ENCODE measurements at places on chromosomes 4 and X.

DNA sequence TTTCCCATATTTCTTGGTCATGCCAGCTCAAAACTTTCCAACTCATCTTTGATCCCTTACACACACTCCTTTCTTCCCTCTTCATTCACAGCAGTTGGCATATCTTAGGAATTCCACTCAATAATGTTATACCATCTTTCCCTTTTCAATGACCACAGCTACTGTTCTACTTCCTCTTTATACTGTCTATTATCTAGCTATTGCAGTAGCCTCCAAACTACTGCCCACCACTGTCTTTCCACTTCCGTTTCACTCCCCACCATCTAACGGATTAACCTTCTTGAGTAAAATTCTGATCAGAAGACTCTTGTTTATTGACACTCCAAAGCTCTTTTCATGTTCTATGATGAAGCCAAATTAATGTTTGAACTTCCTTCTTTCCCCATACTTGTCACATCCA is 55.8 kb downstream of the ADAMTS3 start:
- no peak for DNase-seq

DNA sequence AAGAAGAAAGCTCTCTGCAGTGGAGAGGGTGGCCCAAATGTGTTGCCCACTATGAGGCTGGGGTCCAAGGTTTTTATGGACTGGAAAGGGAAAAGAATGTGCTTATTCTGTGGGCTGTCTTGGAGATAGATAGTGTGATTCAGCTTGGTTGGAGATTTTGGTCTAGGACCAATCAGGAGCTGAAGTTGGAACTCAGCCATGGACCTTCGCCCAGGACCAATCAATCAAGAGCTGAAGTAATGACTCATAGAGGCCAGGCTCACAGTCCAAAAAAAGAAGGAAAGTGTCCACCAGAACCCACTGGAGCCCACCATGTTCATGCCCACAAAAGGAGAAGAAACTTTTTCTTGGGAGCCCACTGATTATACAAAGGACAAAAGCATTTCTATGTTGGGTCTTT is 369.5 kb downstream of the UBE2NL start:
- no peak for DNase-seq

DNA sequence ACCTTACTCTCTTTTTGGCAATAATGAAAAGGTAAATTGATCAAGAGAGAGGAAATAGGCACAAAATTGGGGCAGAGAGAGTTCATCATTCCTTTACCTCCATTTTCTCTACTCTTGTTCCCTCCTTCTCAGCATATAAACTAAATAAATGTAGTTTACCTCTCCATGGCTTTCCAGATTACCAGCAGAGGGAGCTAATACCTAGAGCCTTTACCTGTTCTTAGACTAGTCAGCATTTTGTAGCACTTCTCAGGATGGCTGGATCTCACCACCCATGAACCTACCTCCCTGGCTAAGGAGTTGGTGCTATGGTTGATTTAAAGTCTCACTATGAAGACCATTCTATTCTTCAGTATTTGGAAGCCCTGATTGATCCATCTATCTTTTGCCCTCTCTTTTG is 15.7 kb downstream of the OFD1 start:
- no peak for DNase-seq

- no peak for DNase-seq
Observed at GRCh38 chr4:169121861-169122382, 111.9 kb upstream of the CBR4 start.

- DNase-seq, result no peak
Observed at GRCh38 chr4:14513471-14513870, 488.8 kb upstream of the CPEB2 start.

DNA sequence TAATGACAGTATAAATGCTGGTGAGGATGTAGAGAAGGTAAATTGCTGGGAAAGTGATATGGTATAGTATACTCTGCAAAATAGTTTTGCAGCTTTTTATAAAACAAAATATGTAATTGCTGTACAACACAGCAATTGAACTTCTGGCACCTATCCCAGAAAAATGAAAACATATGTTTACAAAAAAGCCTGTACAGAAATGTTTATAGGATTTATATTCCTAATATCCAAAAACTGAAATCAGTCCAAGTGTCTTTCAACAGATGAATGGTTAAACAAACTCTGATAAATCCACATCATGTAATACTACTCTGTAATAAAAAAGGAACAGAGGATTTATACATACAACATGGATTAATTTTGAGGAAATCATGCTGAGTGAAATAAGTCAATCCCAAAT is 198.4 kb upstream of the ACTRT1 start:
- no peak for DNase-seq

DNA sequence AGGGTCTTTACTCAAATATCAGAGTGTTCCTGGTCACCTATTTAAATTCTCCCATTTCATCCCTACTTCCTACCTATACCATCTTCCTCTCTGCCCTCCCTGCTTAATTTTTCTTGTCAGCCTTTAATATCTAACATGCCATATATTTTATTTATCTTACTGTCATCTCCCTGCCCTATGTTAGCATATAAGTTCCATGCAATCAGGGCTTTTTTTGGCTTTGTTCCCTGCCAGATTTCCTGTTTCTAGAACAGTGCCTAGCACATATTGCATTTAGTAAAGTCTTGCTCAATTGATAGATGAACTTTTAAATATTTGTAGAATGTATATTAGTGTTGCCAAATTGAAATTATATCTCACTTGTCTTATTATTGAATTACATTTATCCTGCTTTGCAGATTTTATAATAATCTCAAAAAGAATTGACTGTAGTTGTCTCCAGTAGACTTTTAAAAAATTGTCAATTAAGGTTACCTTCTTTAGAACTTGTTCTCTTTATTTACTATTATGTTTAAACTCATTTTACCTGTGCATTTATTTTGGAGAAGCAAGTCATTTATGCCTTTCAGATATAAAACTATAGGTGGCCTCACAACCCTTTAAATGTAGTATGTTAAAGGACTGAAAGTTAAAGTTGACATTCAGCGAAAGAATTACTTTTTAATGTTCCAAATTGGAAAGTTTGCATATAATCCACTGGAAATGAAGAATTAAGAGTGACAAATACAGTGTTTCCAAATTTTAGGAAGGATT is 108.2 kb upstream of the BMPR1B start:
- DNase-seq, result no peak

DNA sequence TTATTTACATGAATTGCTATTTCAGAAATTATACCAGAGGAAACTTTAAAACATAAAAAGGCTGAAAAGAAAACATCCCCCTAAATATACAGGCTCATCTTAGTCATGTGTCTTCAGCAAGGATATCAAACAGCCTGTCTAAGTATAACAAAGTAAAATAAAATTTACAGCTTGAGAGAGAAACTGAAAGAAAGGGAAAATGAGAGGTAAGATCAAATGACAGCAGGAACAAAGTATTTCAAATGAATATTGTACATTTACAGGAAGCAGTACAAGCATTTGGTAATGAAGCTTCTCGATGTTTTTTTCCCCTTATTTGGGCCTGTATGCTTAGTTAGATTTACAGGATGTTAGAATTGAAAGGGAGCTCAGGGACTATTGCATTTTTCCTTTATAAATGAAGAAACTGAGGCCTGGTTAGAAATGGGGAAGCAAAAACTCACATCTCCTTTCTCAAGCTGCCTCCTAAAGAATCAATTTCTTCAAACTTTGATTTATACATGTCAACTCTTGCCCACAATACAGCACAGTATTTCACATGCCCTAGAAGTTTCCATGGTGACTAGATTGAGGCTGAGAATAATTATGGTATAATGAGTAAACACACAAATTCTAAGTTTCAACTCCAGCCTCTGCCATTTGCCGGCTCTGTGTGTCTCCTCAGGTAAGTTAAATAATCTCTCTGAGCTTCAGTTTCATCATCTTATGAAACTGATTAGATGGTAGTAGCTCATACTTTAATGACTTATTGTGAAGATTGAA is 29.3 kb downstream of the DAPP1 start:
- no peak for DNase-seq

GRCh38 chr4:30726090-30726675 is 6.0 kb downstream of the PCDH7 start:
- DNase-seq, result no peak

DNA sequence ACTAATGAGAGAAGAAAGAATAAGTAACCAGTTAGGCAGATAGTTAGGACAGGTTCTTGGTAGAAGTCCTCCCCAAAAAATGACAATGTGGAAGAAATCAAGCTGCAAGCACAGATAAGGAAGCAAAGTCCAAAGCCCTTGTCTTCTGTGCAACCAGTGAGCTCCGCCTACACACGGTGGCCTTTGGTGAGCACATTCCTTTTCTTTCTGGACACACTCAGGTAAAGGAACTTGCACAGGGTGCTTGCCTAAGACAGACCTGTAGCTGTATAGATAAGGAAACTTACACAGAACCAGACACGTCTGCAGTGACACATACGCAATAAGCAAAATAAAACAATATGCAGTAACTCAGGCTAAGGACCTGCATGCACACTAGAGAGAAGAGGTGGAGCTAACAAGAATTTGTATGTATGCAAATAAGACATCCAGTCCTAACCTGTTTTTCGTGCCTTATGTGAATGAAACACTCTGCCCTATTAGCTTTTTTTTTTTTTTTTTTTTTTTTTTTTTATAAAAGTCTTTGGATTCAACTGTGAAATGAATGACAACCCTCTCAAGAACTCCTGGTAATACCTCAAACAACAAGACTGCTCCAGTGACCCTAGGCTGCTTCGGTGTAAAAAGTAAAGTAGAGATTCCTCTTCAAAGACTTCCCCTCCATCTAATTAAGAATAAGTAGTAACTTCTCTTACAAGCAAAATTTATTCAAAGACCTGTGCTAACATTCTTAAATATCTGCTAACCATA is 48.8 kb downstream of the UGT2B10 start:
- DNase-seq, result no peak

GRCh38 chrX:10243106-10243505 is 86.3 kb downstream of the CLCN4 start:
- DNase-seq, result no peak

DNA sequence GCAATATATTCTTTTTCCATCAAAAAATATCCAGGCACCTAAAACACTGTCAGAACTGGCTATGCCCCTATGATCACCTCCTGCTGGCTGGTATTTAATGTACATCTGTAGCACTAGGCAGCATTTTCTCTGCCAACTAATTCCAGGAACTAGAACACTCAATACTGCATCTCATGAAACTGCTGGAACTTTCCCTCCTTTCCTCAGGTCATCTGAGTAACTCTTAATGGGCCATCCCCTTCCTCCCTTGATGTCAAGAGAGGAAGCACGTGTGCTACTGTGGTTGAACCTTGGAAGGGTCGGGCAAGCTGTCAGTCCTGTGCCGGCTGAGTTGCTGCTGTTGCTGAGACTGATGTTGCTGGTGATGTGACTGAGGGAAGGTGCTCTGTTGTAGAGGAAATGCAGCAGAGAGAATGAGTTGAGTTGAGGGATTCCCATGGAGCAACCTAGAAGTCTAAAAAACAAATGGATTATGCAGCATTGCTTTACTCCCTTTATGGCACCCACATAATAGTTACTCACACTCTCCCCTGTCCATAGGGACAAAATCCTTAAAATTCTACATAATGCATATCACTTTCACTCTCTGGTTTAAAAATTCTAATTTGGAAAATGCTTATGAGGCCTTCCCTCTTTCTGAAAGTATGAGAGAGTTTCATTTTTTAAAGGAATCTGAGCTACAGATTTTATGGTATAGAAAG is 39.5 kb downstream of the TMEM165 start:
- DNase-seq, result no peak

DNA sequence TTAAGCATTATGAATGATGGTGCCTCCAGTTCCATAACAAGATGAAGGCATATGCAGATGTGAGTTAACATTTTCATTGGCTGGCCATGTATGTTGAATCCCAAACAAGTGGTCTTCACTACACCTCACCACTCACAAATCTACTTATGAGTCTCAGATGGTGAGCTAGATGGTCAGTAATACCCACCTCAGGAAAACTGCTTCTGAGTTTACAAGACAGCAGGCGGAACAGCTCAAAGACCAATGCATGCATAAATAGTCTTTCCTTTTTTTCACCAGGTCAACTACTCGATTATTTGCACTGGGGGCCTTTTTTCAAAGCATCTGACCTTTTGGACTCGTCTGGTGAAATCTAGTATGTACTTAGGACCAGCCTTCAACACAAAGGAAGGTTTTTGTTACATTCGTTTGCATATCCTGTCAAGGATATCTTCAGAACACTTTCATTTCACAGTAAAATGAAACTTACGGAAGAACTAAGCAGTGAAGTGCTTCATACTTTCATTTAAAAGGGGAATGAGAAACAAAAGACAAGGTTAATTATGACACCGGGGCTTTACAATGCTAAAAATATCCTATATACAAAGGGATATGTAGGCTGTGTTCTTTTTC is 23.1 kb upstream of the TLR7 start:
- no peak for DNase-seq

GRCh38 chr4:99248714-99249113 is 29.7 kb upstream of the ADH6 start:
- DNase-seq, result no peak

GRCh38 chr4:131288441-131288840 is 1860.7 kb upstream of the PCDH10 start:
- no peak for DNase-seq

DNA sequence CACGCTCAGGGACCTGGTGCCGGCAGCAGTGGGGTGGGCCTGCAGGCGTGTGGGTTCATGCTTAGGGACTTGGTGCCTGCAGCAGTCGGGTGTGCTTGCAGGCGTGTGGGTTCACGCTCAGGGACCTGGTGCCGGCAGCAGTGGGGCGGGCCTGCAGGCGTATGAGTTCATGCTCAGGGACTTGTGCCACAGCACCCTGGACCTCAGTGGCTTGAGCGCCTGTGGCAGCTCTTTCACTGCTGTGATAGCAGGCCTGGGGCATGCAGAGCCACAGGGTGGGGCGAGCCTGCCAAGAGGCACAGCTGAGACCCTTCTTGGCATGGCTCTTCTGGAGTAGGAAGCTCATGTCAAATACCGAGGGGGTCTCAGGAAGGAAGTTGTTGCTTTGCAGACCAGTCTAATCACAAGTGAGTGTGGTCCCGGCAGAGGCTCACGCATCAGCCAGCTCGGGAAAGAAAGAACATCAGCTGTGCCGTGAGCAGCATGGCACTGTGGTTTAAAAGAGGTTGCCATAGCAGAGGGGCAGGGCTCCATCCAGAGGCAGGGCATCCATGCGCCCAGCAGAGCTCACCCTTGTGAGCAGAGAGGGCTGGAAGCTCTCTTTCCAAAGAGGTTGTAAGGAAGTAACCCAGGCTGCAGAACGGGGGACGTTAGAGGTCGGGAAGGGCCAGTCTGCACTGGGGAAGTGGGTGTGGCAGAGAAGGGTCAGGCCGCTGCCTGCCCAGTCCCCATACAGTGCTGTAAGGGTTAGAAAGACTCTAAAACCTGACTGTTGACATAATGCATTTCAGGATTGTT is 21.1 kb downstream of the PIGG start:
- DNase-seq, result no peak

DNA sequence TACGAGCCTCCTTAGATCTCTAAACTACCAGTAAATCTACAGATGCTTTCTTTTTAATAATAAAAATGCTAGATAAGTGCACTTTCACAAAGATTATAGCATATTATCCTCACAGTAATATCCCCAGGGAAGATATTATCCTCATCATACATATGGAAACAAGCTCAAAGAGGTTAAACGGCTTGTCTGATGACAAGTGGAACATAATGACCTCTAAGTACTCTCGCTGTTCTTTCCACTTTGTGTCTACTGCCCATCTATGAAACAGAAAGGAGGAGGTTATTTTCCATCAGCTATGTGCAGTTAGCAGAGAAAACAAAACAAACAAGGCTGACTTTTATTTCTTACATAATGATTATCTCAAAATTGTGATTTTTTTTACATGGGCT is 42.8 kb upstream of the PRDM8 start:
- DNase-seq, result no peak

Measured in non-pigmented ciliary epithelial cell (primary cell).